Smooth muscle cell of the umbilical artery (primary cell): ENCODE measurements at places on chromosomes 13 and 19. TPM values are rescaled to one million over a fixed set of nuclear protein-coding genes. Genes with fewer than 3 reads are reported as not detected.

Gene ZNF564
- total RNA-seq: 7.5 and 8.9 TPM in 2 replicates

Gene RASGRP4
- not detected in 2 replicates for total RNA-seq

Gene FBXL12
- 17.8 and 19.4 TPM in 2 replicates for total RNA-seq

Gene C19orf67
- not detected in 2 replicates for total RNA-seq

Gene SERPINE3
- 0.05 TPM in 1 of 2 replicates, not detected in the other for total RNA-seq
